Stimulated activated CD4-positive, alpha-beta T cell treated with anti-CD3 and anti-CD28 coated beads, Interleukin-1b, Interleukin-23, amount 100 ng/mL, for 1 hour (primary cell): ENCODE measurements at places on chromosomes 3 and 15.

GRCh38 chr3:185936273-185936629 is 1.6 kb downstream of the TRA2B start:
- no peak for DNase-seq

GRCh38 chr3:15339786-15340215 is 7.4 kb upstream of the SH3BP5 start:
- no peak for DNase-seq

DNA sequence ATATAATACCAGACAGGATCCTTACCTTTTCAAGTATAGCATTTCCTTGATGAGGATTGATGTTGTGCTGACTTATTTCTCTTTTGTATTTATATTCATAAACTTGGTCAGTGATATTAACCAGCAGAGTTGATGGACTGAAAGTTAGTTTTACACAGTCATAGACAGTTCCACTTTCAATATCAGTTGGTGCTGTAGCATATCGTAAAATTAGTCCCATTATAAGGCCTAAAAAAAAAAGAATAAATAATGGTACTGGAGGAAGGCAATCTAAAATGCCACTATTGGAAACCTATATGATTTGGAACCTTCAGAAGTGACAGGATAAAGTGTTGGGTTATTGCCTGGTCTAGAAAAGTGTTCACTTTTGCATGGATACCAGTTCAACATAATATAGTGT is 16.3 kb downstream of the SLC9A9 start:
- DNase-seq, result no peak

DNA sequence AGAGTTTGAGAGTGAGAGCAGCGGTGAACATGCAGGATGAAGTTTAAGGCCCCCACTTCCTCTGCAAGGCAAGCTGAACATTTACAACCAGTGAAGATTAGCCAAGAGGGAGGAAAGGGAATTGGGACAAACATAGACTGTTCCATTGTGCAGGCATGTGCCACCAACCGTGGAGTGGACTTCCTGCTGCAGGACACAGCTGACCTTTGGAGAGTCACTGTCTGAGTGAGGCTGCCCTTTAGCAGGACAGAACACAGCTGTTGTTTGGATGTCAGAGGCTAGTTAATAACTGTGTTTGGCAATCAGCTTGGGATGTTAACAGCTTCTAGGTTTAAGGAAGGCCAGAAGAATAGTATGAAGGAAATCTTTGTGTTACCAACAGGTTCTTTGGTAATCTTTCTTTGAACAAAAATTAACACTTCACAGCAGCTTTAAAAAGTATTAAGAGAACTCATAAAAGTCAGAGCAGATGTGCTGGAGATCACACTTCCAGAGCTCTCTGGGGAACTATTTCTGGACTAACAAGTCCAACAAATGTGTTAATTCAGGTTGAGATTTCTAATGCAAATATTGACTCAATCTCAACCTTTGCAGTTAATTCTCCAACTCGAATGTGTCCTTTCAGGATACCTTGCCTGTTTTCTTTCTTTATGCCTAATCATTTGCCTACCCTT is 31.4 kb downstream of the CTDSPL start:
- DNase-seq, result no peak

DNA sequence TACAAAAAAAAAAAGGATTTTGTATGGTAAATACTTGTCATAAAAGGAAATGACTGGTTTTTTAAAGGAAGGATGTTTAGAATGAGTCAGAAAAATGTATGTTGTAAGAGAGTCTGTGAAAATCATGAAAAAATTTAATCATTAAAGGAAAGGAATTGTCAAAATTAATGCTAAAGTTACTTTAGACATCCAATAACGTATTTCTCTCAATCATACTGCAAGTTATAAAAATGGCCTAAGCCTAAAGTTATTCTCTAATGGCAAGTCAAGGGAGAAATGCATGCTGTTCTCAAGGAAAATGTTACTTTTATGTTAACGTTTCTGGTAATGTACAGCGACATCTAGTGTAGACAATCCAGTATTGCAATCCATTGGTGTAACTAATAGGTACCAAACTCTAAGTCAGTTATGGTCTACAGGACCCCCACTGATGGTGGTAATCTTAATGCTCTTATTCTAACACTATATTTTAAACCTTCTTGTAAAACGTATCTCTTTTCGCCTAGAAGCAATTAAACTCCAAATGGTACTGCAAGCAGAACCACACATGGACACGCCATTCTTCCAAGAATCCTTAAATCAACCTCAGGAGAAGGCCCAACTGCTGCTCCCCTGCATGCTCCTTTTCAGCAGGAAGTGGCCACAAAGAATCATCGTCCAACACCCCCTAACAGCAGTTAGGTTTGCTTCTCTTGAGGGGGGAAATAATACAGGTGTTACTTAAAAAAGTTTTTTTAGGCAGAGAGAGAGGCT is 35.2 kb downstream of the NCEH1 start:
- DNase-seq, result no peak

DNA sequence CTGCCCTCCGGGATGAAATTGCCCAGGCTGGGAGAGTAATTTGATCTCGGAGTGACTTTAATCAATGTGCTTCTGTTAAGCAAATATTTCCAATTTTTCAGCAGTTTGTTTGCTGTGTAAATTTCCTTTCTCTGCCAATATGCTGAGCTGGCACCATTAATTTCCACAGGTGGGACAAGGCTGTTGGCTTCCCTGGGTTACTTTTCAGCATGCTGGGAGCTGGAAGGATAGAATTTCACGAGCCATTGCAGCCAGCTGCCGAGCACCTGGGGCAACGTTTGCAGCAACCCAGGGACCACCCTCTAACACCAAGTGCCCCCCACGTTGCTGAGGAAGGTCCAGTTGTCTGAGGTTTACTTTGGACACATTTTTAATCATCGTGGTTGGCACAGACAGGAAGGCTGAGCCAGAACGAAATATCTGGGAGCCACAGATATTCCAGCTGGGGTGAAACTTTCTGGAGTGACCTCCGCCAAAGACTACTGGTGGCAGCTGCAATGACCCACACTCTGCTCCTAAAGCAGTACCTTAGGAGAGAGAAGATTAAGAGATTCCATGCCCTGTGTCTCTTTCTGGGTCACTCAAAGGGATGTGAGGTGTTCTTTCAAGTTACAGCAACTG is 293.3 kb upstream of the RGMA start:
- DNase-seq, result no peak

- DNase-seq, result no peak
These were observed 183.5 kb upstream of the C2CD4B start for GRCh38 chr15:62348623-62349022.

DNA sequence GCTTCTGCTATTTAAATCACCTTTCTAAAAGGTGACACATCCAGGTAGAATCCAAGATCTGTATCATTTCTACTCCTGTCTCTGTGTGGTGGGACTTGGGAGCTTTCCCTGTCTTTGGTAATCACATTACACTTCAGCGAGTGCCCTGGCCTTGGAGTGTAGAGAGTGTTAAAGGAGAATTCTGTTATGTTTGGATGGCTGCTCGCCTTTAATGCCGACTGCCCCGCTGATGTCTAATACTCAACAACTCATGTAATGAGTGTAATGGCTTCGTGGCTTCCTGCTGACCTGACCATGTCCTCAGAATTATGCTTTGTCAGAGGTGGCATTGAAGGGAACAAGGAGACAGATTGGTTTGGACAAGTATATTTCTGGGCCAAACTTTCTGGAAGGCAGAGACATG is 66.3 kb upstream of the LRTM1 start:
- no peak for DNase-seq

DNA sequence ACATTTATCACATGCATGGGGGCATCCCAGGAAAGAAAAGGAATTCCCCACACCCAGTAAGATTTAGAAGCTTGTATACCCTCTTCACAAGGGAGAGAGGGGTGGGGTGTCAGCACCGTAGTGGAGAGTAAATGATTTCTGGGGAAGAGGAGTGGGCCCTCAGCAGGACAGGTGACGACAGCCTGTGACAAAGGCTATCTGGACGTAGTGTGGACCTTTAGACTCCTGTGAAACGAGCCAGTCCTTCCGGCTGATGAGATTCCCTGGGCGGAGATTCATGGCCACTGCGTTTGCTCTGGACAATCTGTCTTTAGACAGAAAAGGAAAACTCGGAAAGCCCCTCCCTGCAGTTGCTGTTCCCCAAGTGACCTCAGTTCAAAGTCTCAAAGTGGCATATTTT is 1.7 kb upstream of the FAM3D start:
- DNase-seq, result no peak

DNA sequence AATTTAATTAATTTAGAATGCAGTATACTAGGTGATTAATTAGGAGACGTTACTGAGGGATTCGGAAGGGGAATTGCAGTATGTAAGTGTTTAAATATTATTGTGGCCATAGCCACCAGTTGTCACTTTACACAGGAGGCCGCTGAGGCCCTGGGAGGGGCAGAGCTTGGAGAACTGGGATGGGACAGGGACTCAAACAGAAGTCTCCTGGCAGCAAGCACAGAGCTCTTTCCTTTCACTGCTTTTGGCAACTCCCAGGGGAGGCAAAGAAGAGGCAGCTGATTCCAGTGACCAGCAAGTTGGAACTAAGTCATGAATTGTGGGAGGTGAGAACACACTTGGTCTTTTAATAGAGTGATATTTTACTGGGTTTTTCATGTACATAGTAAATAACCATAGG is 248.6 kb downstream of the RPLP1 start:
- no peak for DNase-seq

GRCh38 chr3:169118666-169119370 is 544.7 kb downstream of the MECOM start:
- no peak for DNase-seq

GRCh38 chr15:56207092-56207491 is 36.6 kb downstream of the RFX7 start:
- no peak for DNase-seq

- no peak for DNase-seq
These were observed 85.3 kb downstream of the HCN4 start for GRCh38 chr15:73283366-73283962.
